ENCODE measurements at places on chromosomes 13 and 19. TPM values are rescaled to one million over a fixed set of nuclear protein-coding genes. Genes with fewer than 3 reads are reported as not detected.

The PPP1R13L gene
- 12.1 TPM for total RNA-seq

The LRRC4B gene
- not detected for total RNA-seq

The VMAC gene
- total RNA-seq, result 2.4 TPM

The MAB21L1 gene
- total RNA-seq, result 42.6 TPM

The ATCAY gene
- total RNA-seq, result not detected

The TMEM221 gene
- not detected for total RNA-seq

The TRPC4 gene
- total RNA-seq, result 14.3 TPM

DNA sequence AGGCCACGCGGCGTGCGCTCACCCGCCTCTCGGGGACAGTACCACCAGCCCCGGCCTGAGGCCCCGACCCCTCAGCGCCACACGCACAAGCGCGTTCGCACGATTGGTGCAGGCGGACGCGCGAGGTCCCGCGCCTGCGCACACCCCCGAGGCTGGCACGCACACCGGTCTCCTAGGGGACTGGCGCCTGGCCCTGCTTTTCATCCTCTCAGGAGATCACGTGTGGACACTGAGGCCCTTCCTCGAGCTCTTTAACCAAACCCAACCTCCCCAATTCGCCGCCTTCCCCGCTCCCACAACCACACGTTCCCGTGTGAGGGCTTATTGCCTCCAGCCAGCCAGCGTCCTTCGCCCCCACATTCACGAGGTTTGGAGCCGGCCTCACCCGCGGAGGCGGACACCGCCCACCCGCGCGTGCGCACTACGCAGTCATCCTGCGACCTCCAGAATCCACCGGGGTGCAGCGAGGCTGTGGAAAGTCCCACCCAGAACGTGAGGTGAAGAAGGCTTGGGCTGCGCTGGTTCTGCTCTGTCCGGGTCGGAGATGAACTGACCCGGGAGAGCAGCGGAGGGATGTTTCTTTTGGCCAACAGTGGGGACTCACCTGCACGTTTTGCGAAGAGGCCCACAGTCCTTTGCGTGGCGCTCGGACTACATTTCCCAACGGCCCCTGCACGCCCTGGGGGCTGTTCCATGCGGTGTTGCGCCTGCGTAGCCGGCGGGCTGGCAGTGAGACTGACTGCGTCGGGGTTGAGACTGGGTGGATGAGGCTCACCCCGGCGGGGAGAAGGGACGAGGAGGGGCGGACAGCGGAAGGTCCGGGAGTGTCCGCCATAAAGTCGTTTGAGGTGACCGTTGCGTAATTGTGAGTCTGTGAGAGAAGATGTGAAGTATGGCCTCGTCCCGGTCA, 539 bp upstream of the ZNF667 start:
- H3K4me1 ChIP-seq, result no peaks in the 10 kb centered on the region
- peak overlapping the region; percentile 98 for H3K27ac ChIP-seq
- H3K4me3 ChIP-seq, result peak overlapping the region; percentile 91
- H3K36me3 ChIP-seq, result peaks cover 13% of the 10 kb centered on the region
- H3K27me3 ChIP-seq, result peaks cover 2% of the 10 kb centered on the region

DNA sequence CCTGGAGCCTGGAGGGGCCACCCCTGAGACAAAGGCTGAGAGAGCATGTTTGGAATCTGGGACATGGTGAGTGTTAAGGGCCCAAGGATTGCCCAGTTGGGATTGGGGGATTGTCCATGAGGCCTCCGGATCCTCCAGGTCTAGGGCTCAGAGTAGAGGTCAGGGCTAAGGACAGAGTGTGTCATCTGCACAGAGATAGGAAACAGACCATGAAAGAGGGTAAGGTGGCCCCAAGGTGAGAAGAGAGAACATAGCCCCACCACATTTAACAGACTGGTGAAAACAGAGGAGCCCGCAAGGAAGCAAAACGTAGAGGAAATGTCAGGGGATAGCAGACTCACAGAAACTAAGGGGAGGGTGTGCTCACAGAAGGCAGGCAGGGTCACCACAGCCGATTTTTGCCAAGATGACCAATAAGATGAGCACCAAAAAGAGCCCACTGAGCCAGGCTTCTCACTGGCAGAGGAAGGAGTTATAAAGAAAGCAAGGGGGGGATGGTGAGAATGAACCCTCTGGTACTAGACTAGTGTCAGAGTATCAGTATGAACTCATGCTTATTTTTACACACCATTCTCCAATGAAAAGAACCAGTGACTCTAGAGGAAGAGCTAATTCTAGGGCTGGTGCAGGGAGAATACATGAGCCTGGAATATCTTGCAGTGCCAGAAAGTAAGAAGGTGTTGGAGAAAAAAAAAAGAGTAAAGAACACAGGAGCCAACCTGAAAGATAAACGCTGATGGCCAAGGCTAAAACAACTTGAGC, 17.5 kb downstream of the DYRK1B start:
- H3K4me3 ChIP-seq, result no peak overlapping the region
- H3K36me3 ChIP-seq, result no peaks in the 10 kb centered on the region
- no peak overlapping the region for H3K27ac ChIP-seq
- no peaks in the 10 kb centered on the region for H3K27me3 ChIP-seq
- peaks cover 4% of the 10 kb centered on the region for H3K4me1 ChIP-seq
- no peak for DNase-seq

GRCh38 chr19:34313188-34313587, 51.8 kb upstream of the GPI start:
- H3K27ac ChIP-seq, result peak overlapping the region; percentile 89
- H3K4me3 ChIP-seq, result peak overlapping the region; percentile 63
- peak; percentile 37 for DNase-seq
- H3K4me1 ChIP-seq, result peaks cover 60% of the 10 kb centered on the region

GRCh38 chr13:81199956-81200355, 859.0 kb upstream of the SPRY2 start:
- no peak overlapping the region for H3K4me3 ChIP-seq
- no peak for DNase-seq
- H3K36me3 ChIP-seq, result no peaks in the 10 kb centered on the region

- H3K27me3 ChIP-seq, result peaks cover 7% of the 10 kb centered on the region
- H3K4me1 ChIP-seq, result peaks cover 78% of the 10 kb centered on the region
- peak overlapping the region; percentile 96 for H3K4me3 ChIP-seq
- H3K27ac ChIP-seq, result peak overlapping the region; percentile 94
Observed at GRCh38 chr13:99501848-99502301, 603 bp downstream of the TM9SF2 start.

GRCh38 chr19:58009666-58010301, 7.2 kb upstream of the ZNF606 start:
- peaks cover 2% of the 10 kb centered on the region for H3K27me3 ChIP-seq
- DNase-seq, result no peak
- no peak overlapping the region for H3K4me3 ChIP-seq
- peaks cover 60% of the 10 kb centered on the region for H3K36me3 ChIP-seq
- H3K4me1 ChIP-seq, result peaks cover 1% of the 10 kb centered on the region
- no peak overlapping the region for H3K27ac ChIP-seq

DNA sequence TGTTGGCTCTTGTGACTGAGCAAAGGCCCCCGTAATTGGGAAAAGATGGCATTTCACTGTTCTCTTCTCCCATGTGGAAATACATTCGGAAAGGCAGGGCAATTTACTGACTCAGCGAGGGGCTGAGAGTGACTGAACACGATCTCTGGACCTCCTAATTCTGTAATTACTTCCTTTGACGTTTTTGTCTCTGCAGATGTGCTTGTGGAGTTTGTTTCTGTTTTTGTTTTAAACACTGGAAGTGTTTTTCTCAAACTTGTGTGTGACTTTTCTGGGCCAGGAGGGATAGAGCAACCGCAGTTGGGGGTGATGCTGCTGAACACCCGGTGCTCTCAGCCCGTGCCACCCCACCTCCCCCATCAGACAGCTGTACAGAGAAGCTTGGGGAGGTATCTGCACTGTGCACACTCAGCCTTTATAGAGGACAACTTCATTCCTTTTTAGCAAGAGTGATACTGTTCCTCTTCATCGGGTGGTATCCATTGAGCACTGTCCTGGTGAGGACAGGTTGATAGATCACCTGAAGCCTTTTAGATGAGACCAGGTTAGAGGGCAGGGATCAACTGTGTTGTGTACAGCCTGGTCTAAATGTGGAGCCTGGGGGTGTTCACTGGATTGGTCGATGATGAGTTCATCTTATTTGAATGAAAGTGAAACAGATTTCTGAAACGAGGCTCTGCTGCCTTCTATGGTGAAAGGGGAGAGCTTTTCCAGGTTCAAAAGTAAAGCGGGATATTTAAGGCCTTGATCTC, 117.4 kb downstream of the ESD start:
- no peaks in the 10 kb centered on the region for H3K27me3 ChIP-seq
- H3K4me3 ChIP-seq, result no peak overlapping the region
- H3K4me1 ChIP-seq, result peaks cover 17% of the 10 kb centered on the region
- H3K27ac ChIP-seq, result no peak overlapping the region
- peak; percentile 70 for DNase-seq
- peaks cover 3% of the 10 kb centered on the region for H3K36me3 ChIP-seq

DNA sequence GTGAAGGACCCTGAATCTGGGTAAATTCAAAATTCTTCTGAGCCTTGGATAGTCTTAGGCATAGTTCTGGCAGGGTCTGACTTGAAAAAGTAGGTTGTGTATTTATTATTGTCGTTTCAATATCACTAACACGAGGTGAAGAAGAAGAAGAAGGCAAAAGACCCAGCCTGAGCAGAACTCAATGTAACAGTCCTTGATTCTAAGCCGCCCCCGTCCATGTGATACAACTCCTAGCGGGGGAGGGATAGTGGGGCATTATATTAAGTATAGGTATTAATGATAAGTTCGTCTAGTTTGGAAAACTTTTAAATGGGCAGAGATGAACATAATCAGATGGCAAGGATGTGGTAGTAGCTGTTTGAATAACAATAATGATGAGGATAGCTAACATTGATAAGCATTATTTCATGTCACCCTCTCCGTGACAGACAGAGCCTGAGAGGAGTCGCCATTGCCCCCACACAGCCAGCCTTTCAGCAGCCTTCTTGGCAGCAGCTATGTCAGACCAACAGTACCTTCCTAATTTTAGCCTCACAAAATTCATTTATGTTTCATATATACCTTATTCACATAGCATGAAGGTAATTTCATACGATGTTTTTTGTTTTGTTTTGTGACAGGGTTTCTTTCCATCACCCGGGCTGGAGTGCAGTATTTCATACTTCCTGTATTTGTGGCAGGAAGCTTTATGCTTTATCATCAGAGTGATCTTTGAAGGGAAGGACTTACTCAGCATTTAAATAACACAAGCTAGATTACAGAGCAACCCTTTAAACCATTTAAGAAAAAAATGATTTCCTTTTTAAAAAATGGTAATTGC, 64.4 kb upstream of the NPAS1 start:
- DNase-seq, result peak; percentile 60
- no peaks in the 10 kb centered on the region for H3K27me3 ChIP-seq
- H3K36me3 ChIP-seq, result peaks cover 35% of the 10 kb centered on the region
- H3K4me1 ChIP-seq, result peaks cover 85% of the 10 kb centered on the region

GRCh38 chr13:25494698-25495411, 123.1 kb downstream of the ATP8A2 start:
- DNase-seq, result no peak
- H3K4me1 ChIP-seq, result no peaks in the 10 kb centered on the region
- H3K27ac ChIP-seq, result no peak overlapping the region
- no peaks in the 10 kb centered on the region for H3K36me3 ChIP-seq

GRCh38 chr13:95083758-95084157, 217.5 kb downstream of the ABCC4 start:
- H3K4me3 ChIP-seq, result peak overlapping the region; percentile 36
- H3K4me1 ChIP-seq, result peaks cover 73% of the 10 kb centered on the region
- peaks cover 35% of the 10 kb centered on the region for H3K36me3 ChIP-seq
- peak; percentile 88 for DNase-seq

- H3K4me1 ChIP-seq, result peaks cover 56% of the 10 kb centered on the region
- no peaks in the 10 kb centered on the region for H3K27me3 ChIP-seq
- H3K4me3 ChIP-seq, result peak overlapping the region; percentile 100
Observed at GRCh38 chr13:50080203-50080910, 65.1 kb downstream of the KCNRG start.

Measured in HFFc6 (cell line).